Left lung (tissue), 14 donors: ENCODE measurements at places on chromosomes 11 and 22. TPM values are rescaled to one million over a fixed set of nuclear protein-coding genes. Genes with fewer than 3 reads are reported as not detected.

DNA sequence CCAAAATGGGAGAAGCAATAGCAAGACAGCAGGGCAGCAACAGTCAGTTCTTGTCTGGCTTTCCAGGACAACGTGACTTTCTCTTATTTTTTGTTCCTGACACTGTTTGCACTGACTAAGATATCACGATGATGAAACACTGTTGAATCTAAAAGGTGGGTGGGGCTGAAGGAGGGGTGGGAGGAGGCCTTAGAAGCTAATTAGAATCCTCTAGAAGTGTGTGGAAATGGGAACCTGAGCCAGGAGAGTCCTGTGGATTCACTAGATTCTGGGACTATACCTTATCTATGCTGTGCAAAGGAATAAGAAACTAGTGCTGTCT, 300.3 kb downstream of the ST3GAL4 start:
- DNase-seq, result no peak

Gene C22orf42
- polyA plus RNA-seq, result not detected

GRCh38 chr11:68868221-68868835, 26.6 kb upstream of the CPT1A start:
- DNase-seq, result no peak

Gene APOBEC3B
- 4.0 TPM for polyA plus RNA-seq

DNA sequence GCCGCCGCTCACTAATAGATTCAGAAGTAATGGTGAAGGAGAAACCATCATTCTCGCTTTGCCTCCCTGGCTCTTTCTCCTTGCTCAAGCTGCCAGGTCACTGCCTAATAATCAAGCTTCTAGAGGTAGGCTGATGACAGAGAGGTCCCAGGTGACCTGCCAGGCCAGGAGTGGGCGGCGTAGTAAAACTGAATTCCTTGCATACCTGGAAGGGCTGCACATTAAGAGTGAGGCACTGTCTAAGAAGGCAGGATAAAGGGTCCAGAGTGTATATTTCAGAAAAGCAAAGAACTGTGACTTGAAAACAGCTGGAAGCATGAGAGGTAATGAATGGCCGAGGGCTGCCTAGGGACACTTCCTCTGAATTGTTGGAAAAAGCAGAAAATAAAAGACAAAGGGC, 4.1 kb downstream of the SYT13 start:
- DNase-seq, result no peak

Gene CCDC86
- 18.4 TPM for polyA plus RNA-seq

Gene C1QTNF5
- 41.8 TPM for polyA plus RNA-seq

- DNase-seq, result no peak
Observed at GRCh38 chr22:46444390-46444854, 93.0 kb downstream of the CELSR1 start.

Gene APOBEC3A
- 0.38 TPM for polyA plus RNA-seq

Gene JHY
- 9.4 TPM for polyA plus RNA-seq

DNA sequence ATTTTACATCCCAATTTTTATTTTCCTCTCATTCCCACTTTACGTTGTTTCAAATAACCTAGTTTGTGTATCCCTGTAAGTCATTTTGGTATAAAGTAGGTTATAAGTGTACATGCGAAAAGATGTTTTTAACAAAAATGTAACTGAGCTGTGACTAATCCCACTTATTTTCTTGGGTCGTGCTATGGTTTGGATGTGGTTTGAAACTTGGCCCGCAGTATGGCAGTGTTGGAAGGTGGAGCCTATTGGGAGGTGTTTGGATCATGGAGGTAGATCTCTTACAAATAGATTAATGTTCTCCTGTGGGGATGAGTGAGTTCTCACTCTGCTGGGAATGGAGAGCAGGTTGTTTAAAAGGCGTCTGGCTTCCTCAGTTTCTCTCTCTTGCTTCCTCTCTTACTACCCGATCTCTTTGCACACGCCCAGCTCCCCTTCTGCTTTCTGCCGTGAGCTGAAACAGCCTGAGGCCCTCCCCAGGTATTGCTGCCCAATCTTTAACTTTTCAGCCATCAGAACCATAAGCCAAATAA, 7.2 kb downstream of the RPL27A start:
- no peak for DNase-seq

DNA sequence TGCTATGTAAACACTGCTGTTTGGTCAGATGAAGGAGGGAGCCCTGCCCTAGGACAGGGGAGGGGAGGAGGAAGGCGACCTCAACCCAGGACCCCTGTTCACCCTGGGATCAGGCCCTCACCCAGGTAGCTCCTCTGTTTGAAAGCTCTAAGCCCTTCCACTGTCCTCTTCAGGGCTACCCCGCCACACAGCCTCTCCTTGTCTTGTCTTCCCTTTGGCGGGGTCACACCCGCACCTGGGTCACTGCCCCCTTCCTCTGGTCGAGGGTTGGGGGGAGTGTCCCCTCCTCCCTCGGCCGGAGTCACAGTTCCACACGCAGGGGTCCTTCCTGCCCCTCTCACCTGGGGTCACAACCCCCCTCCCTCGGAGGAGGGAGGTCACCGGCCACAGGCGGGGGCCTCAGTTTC, 463 bp upstream of the PTPMT1 start:
- no peak for DNase-seq

DNA sequence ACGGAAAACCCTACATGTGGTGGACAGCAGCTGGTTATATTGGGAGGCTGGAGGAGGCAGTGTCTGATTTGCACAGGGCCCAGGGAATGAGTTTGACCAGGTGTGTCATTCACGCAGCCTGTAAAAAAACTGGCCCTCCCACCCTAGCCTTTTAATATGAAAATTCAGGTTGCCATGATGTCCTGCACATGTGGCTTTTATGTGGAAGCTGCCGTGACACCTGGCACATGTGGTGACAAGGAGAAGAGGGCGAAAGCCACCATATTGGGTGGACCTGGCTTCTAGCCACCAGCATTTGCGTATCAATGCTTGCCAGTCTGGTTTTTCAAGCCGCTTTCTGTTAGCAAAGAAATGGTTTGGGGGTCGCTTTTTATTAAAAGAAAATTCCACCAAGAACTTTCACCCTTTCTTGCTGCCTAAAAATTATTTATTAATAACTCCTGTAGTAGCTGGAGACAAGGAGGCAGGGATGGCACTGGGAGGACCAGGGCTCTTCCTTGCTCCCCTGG, 43.4 kb downstream of the ZNF280B start:
- no peak for DNase-seq

Gene LRRC74B
- polyA plus RNA-seq, result 1.7 TPM

DNA sequence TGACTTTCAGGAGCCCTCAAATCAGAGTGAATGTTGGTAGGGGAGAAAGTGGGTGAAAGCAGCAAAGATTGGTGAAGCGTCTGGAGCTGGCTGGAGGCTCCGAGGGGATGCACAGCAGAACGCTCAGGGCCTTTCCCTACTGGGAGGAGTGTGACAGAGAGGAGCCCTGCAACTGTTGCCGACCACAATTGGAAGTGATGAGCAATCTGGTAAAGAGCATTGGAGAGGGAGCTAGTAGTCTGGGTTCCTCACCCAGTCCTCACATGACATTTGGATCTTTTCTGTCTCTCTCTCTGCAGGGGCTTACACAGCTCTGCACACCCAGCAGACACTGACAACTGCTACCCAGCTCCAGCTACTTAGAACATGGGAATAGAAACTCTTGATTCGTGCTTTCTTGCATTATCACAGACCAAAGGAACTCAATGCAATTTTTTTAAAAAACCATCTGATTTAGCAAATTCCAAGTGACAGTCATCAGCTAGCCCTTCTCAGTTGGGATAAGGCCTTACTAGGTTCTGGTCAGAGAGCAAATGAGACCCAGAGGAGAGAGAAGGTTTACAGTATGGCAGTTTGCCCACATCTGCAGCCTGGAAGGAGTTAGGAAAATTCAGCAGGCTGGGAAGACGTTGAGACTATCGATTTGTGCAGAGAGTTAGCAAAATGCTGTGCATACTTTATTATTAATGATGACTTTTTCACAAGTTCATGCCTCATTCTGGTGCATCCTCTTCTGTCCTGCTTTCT, 278.0 kb upstream of the PLET1 start:
- peak; percentile 19 for DNase-seq

- no peak for DNase-seq
Observed at GRCh38 chr11:80512491-80512890, 1071.7 kb upstream of the TENM4 start.

Gene MUC5AC
- polyA plus RNA-seq, result 0.09 TPM

DNA sequence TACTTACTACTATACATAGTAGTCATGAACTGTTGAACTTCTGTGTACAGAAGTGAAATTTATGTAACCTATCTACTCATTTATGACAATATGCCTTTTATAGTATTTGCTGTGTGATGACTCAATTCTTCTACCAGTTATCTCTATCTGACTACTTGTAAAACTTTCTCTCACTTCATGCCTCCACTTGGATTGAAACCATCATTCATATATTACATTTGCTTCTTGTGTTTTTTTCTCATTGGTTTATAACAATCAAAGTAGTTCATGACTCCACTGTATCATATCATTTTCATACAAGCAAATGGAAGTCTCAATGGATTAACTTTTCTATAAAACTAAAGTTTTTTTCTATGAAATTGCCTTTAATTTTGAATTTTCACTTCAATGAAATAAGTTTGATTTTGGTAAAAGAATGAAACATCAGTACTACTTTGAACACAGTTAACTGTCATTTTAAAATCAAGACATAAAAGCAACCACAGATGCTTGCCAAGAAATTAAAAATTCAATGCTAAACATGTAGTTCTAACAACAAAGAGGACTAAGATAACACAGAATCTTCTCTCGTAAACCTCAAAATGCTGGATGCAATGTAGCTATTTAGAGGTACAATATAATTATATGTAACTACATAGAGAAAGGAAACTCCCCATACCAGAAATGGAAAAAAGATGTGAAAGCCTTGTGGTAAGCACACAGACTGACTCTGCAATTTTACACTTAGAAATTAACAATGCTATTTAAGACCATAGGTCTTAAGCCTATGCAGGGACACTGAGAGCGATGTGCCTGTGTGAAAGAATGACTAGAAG, 27.6 kb upstream of the EXPH5 start:
- no peak for DNase-seq

DNA sequence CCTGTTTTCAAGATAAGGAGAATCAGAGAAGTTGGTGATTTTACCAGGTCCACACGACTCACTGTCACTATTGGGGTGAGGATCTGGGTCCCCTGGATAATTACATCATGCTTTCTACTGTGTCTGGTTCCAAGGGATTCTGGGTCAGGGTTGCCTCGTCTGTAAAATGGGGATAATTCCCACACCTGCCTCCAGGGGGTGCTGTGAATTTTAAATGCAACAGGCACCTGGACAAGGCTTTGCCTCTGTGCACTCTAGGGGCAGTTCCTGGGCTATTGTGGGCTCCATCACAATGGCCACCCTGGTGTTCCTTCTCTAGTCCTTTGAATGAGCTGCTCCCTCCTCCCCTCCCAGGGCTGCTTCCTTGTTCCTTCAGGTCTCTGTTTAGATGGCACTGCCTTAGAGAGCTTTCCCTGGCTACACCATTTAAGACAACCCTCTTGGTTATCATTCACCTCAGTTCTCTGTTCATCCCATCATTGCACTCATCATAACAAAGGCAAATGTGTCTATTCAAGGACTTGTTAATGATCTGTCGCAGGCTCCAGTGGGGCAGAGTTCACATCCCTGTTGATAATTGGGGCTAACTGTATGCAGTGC, 178.6 kb downstream of the MIAT start:
- no peak for DNase-seq

Gene CD3G
- 1.3 TPM for polyA plus RNA-seq

Gene TMEM86A
- 3.2 TPM for polyA plus RNA-seq

GRCh38 chr11:117815262-117815803, 9.2 kb downstream of the FXYD2 start:
- peak; percentile 78 for DNase-seq

GRCh38 chr11:96017856-96018255, 93.9 kb upstream of the MTMR2 start:
- DNase-seq, result no peak

Gene TUBA8
- 0.91 TPM for polyA plus RNA-seq

Gene KIF18A
- polyA plus RNA-seq, result 10.4 TPM

DNA sequence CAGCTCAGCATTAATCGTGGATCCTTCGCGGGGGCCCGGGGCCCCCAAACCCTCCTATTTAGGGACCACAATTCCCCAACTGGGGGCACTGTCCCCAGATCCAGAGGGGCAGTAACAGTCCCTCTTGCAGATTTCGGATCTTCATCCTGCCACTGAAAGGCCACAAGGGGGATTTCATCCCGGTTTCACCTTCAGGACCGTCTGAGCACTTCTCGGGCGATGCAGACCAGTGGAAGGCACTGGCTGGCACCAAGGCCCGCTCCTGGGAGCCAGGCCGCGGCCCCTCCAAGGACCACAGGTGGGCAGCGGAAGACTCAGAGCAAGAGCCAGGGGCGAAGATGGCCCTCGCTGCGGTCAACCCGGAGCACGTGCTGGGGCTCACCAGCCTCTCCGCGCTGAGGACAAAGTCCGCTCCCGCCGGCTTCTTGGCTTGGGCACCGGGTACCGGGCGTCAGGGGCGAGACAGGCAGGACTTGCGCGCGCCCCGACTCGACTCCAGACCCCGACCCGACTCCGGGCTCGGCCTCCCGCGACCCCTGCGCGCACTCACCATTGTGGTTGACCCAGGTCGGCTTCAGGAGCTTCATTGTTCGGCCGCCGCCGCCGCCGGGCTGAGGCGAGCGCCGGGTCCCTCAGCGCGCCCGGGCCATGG, 517 bp downstream of the HIRA start:
- no peak for DNase-seq

Gene SLCO2B1
- polyA plus RNA-seq, result 20.5 TPM

Gene MAJIN
- not detected for polyA plus RNA-seq

- no peak for DNase-seq
Observed at GRCh38 chr22:31869739-31870138, 74.6 kb upstream of the YWHAH start.

Gene OR10D3
- polyA plus RNA-seq, result not detected

Gene MUC15
- polyA plus RNA-seq, result 1.4 TPM

DNA sequence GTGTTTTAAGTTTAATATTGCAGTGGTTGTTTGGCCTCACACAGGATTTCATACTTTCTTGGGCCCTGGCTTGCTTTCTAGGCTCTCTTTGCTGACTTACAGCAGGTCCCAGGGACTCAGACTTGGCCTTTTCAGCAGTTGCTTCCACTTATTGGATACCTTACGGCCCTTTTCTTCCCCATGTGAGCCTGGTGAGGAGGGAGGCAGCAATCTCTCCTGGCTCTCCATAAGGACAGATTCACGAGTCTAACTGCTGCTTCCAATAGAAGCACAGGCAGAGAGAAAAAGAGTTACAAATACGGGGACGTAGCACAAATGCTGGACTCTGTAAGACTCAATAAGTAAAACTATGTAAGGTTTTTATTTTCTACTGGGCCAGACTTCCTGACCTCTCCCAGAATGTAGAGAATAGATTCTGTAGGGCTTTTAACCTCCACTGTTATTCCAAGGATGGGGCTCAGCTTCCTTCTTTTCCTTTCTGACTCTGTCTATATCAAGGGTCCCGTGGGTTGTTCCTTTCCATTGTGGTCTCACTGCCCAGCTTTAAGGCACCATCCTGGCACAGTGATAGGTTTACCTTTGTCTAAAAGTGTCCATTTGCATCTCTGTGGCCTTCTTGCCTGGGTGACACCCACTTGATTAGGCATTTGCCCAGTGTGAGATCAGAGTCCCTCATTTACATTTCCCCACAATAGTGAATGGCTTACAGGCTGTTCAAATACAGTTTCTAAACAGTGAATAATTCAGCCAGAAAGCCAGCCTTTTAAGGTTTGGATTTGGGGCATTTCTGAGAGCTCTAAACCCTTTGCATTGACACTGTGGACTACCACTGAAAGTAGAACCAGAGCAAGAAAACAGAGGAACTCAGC, 92.8 kb downstream of the RASSF10 start:
- DNase-seq, result no peak

GRCh38 chr11:61956191-61957020, 6.3 kb downstream of the BEST1 start:
- no peak for DNase-seq
